ENCODE measurements at places on chromosomes 6 and 20.

- DNase-seq = no peak
Measured at GRCh38 chr6:158758941-158759479, 60.2 kb downstream of the EZR start.

DNA sequence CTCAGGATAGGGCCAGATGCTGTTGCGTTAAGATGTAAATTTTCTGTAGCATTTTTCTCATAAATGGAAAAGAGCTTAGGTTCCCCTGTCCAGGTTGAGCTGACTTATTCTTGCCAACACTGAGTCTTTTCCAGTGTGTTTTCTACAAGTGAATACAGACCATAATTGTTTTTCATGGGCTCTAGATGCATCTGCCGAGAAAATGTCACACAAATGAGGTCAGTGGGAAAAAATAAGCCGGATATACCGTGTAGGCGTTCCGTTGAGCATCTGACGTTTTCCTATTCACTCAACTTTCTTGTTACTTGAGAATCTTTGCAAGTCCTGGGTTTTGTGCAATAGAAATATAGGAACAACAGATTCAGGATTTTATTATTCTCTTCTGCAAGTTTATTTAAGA, 582.9 kb upstream of the CDH4 start:
- no peak for DNase-seq

DNA sequence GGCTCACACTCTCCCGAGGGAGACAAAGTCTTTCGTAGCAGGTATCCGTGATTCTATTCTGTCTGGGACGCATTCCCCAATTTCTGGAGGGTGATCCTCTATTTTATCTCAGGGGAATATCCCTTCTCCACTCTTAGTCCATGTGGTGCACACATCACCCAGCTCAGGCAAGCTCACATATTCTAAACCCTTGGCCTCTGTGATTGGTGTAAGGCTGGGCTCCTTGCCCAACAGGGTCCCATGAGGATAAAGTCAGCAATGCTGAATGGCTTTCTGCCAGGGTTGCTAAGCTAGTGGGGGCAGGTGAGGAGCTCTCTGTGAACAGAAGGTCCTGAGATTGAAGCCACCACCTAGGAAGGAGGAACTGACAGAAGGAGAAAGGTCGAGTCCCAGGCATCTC, 137.2 kb downstream of the CDH26 start:
- DNase-seq = no peak

GRCh38 chr20:62999580-62999979, 7.2 kb downstream of the BHLHE23 start:
- no peak for DNase-seq

- no peak for DNase-seq
Measured at GRCh38 chr20:60191014-60191413, 232.8 kb downstream of the CDH26 start.

DNA sequence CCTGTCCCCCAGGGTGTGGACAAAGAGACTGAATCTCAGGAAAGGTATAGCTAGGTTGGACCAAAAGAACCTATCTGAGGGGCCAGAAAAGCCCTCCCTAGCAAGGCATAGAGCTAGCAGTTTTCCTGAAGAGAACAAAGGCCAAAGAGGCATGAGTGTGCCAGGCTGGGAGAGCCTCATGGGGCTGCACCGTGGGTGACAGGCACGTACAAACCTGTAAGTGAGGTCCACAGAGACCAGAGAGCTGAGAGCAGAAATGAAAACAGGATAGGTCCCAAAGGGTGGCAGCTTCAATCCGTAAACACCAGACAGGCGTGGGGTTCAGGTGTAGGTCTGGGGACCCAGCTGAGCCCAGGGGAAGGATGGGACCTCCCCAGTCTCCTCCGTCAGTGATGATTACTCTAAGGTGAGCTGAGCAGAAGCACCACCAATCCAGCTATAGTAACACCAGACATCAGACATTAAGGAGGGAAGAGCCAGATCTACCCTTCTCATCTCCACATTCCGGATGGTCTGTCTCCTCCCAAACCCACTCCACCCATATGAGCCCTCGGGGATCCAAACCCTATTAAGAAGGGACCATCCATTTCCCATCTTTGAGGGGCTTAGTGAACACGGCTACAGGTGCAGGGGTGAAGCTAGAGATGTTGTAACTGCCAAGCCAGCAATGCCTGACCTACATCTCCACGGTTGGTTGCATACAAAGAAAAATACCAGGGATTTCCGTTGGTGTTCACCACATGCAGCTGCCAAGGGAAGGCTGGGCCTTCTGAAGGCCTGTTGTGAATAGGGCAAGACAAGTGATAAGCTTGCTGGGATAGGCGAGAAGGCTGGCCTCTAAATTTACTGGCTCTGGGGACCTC, 38.3 kb downstream of the BCL2L1 start:
- no peak for DNase-seq

DNA sequence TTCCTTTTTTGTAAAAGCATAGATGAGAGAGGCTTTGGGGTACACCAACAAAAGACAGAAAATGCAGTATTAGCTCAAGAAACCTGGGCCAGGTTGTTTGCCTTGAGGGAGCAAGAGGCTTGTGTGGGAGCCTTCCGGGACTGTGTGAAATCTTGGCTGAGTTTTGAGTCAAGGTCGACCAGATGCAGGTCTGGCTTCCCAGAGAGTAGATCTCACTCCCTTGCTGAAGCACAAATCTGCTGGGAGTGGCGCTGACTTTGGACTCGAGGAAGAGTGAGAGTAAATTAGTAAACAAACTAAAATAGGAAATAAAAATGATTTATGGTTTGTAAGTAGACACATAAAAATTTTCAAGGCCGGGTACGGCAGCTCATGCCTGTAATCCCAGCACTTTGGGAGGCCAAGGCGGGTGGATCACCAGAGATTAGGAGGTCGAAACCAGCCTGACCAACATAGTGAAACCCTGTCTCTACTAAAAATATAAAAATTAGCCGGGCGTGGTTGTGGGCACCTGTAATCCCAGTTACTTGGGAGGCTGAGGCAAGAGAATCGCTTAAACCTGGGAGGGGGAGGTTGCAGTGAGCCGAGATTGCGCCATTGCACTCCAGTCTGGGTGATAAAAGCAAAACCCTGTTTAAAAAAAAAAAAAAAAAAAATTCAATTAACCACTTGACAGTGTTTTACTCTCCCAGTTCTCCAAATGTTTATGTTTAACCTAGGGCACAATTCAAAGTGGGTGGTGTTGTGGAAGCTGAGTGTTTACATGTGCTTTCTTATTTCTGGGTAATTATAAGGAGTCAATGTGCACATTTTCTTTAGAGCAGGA, 27.7 kb upstream of the EDN1 start:
- DNase-seq = no peak

GRCh38 chr6:46190889-46191288, 20.1 kb upstream of the ENPP5 start:
- no peak for DNase-seq

- DNase-seq = no peak
Measured at GRCh38 chr6:167530951-167531350, 206.1 kb downstream of the TTLL2 start.

DNA sequence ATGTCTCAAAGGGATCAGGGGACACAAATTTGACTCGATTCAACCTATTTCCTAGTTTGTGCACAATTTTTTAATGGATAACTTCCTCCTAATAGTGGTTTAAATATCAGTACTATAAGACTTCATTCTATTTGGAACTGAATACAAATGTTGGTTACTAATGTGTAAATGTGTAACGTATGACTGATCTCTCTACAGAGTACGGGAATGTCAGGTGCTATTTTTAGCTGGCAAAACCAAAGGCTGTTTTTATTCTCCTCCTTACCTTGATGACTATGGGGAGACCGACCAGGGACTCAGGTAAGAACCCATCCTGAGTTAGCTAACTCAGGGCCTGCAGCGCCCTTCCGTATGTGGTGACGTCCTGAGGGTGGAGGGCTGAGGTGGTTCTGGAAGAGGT, 33.0 kb downstream of the PRPH2 start:
- DNase-seq = no peak

DNA sequence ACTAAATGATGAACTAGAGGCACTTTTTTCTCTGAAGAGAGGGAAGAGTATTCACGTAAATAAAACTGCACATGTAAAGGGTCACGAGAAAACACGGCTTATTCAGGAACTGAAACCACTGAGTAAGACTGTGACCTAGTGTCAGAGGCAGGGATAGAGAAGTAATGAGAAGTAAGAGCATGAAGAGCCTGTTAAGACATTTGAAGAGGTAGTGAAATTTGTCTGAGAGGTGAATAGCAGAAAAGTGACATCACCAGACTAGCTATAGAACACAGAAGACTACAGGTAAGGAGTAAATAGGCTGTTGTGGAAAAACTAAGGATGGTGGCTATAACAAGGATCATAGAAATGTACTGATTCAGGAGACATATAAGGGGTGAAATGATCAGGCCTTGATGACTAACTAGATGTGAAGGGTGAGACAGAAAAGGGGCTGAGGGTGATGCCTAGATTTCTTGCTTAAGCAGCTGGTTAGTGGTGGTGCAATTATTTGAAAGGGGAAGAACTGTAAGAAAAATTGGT, 76.8 kb downstream of the REV3L start:
- no peak for DNase-seq

DNA sequence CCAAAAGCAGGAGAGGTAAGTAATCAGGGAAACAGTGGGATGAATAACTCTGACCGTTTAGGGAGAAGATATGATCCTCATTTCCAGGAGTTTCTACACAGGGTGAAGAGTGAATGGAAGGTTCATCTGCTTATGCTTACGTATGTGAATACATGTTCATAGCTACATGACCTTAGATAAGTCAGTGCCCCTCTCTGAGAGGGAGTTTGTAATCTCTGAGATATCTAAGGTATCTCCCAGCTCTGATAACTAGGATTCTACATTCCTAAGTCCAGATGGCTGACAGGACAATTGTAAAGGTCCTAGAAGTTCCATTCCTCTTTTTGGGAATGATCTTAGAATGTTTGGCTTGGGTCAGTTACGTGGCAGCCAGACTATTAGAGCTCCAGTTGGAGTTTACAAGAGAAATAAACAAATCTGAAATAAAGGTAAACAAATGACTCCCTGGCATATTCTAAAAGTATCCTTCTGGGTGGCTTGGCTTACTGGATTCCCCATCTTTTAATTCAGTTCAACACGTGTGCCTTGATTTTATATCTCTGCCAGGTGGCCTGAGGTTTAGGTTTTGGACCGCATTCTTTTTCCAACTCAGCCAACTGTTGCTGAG, 15.8 kb downstream of the PROCR start:
- DNase-seq = no peak

DNA sequence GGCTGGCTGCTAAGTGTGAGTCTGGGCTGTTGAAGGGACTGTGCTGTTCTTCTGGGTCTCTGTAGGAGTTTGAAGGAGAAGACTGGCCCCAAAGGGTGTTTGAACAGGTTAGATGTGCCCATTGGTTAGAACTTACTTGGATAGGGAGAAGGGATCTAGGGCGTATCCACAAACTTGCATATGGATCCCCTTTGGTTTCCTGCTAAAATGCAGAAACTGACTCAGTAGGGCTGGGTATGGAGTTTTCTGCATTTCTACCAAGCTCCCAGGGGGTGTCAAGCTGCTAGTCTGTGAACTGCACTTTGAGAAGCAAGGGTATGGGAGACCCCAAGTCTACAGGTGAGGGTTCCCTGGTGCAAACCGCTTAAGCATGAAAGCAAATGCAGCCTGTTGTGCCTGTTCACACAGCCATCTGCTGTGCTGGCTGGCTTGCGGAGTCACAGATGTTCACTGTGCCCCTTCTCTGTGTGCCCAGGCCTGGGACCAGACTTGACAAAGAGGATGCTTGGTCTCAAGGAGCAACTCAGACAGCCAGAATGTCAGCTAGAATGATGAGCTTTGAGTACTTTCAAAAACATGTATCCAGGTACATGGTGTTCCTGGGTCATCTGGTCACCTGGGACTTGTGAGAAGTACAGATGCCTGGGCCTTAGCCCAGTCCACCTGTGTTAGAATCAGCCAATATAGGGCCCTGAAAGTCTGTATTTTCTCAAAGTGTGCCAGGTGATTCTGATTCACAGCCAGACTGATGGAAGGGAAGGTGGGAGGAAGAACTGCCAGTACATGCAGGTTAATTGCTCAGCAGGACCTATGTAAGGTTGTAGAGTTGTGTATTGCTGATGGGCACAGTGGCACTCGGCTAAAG, 7.4 kb downstream of the PPP1R16B start:
- DNase-seq = no peak

GRCh38 chr20:63500151-63500901, 1.4 kb upstream of the EEF1A2 start:
- DNase-seq = no peak

DNA sequence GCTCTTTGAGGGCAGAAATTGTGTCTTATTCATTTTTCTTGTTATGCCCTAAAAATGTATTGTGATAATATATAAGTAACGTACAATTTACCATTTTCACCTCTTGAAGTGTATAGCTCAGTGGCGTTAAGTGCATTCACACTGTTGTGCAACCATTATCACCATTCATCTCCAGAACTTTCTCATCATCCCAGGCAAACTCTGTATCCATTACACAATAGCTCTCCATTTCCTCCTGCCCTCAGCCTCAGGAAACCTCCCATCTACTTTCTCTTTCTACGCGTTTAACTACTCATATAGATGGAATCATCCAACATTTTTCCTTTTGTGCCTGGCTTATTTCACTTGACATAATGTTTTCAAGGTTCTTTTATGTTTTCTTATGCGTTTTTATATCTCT, 184.6 kb downstream of the ESR1 start:
- no peak for DNase-seq

GRCh38 chr6:142444376-142444775, 142.6 kb downstream of the ADGRG6 start:
- DNase-seq = no peak

DNA sequence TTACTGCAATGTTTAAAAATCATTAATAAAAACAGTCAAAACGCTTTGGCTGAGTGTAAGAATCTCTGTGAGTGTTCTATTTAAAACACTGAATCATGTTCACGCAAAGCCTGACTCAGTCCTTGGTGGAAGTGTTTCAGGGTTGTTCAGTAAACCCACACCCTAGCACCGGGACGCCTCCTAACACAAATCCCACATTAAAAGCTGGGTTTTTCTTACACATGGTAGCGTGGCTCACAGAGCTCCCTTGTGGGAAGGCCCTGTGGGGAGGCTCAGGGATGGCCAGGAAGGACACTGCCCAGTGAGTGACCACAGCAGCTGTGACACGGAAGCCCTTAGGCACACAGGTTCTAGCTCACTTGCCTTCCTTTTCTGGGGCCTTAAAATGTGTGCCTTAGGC, 80.2 kb downstream of the GMPR start:
- no peak for DNase-seq

GRCh38 chr20:41567615-41568014, 50.6 kb downstream of the CHD6 start:
- no peak for DNase-seq

DNA sequence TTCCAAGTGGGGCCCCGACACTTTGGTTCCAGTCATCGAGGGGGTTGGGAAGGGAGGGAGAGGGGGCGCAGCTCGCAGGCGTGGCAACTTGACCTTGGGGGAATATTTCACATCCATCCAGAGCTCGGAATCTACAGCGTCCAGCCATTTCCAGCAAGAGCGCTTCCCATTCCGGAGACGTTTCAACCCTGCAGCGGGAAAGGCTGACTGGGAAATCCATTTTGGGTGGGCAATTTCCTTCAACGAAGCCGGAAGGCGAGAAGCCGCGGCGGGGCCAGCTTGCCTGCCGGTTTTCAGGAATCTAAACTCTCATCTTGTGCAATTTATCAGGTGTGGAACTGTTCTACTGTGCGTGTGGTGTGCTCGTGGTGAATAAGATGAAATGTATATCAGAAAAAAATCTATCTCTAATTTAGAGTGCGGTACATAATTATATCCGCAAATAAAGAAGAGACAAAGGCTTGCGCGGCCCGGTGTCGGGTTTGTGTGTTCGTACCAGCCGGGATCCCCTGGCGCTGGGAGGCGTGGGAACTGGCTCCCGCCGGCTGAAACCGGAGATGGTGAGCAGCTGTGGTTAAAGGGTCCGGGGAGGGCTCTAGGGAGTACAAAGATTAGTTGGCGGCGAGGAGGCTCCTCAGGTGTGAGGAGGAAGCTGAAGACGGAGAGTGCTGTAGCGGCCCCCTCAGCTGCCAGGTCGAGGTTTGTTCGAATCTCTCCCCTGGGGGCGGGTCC, 4.8 kb downstream of the SLC32A1 start:
- no peak for DNase-seq

Data from activated CD4-positive, alpha-beta T cell treated with anti-CD3 and anti-CD28 coated beads for 1 hour (primary cell).